Left lobe of liver (tissue), 2 donors: ENCODE measurements at places on chromosomes 7 and 10.

GRCh38 chr7:47724335-47724982 is 142.5 kb upstream of the TNS3 start:
- DNase-seq: peak; percentile 27

GRCh38 chr7:151168787-151169162 is 1.3 kb upstream of the GBX1 start:
- no peak for DNase-seq

GRCh38 chr10:97197030-97197500 is 11.3 kb upstream of the SLIT1 start:
- no peak for DNase-seq

- DNase-seq: peak; percentile 52
These were observed 52.3 kb upstream of the MYL10 start for GRCh38 chr7:101681170-101682007.

DNA sequence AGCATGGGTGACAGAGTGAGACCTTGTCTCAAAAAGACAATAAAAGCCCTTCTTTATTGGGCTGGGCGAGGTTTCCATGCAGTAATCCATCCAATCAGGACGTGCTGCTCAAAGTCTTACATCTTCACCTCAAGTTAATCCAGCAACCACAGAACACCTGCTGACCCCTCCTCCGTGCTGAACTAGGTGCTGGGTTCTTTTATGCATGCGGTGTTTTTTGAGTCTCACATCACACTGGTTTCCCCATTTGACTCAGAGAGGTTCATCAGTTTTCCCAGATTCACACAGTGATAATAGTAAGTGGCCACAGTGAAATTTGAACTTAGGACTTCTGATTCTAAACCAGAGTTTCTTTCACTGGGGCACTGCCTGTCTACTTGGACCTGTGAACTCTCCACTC is 58.3 kb upstream of the GTF2I start:
- no peak for DNase-seq
